Endothelial cell (in vitro differentiated cells): ENCODE measurements at places on chromosomes 2 and 18.
A peak's percentile ranks its signal among the peaks of the same experiment; 100 is the strongest.

DNA sequence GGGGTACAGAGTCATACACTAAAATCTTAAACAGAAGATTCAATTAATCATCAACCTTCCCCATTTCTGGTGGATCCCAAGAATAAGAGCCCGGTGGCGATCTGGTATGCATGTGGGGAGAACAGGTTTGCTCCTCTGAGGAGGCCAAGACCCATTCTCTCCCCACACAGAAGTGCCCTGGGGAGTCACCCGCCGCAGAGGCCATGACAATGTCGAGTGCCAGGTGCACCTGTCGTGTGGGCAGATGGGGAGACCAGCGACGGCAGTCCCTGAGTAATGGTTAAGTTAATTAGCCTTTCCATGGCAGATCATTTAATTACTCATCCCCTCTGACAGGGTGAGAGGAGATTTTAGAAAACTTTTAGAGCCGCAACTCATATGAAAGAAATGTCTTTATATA is 345.0 kb downstream of the NCKAP5 start:
- no peak for DNase-seq

- no peak for DNase-seq
These were observed 704.6 kb downstream of the SATB2 start for GRCh38 chr2:198753101-198753500.

- no peak for DNase-seq
These were observed 1624.2 kb downstream of the LRP1B start for GRCh38 chr2:140506606-140507005.

DNA sequence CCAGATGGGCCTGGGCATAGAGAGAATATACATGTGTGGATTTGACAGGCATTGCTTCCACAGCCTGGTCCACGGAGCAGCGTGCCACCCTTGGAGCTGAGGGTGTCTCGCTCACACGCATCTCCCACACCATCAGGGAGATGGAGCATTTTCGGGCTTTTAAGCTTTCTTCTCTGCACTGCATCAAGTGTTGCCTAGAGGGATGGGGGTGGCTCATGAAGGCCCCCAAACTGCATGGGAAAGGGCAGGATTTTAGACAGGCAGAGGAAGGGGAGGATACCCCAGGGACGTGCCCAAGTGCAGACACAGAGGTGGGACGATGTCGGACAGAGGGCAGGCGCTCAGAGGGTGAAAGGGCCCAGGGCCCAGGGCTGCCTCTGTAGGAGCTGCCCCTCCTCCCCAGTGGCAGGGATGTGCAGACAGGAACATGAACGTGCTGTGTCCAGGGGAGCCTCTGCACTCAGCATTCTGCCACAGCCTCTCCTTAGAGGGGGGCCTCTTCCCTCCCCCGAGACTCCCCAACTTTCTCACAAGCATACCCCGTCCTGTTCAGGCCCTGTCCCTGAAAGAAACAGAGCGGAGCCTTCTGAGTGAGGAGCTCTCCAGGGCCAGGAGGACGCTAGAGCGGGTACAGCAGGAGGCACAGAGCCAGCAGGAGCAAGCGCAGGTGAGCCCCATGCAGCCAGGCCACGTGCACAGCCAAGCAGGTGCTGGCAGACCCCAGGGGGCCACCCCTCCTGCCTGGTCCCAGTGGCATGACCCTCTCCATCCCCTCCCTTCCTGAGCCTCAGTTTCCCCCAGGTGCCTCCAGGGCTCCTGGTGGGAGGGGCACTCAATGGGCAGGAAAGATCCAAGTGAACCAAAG is 42.9 kb upstream of the SNED1 start:
- DNase-seq = no peak

- no peak for DNase-seq
These were observed 66.5 kb downstream of the PXDN start for GRCh38 chr2:1677821-1678165.

DNA sequence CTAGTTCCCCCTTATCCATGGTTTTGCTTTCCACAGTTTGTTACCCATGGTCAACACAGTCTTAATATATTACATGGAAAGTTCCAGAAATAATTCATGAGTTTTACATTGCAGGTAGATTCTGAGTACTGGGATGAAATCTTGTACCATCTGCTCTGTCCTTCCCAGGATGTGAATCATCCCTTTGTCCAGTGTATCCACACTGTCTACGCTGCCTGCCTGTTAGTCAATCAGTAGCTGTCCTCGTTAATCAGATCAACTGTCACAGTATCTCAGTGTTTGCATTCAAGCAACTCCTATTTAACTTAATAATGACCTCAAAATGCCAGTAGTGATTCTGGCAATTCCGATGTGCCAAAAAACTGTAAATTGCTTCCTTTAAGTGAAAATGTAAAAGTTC is 76.3 kb downstream of the DYNC1I2 start:
- no peak for DNase-seq

GRCh38 chr2:40512256-40512655 is 60.4 kb upstream of the SLC8A1 start:
- DNase-seq = no peak

DNA sequence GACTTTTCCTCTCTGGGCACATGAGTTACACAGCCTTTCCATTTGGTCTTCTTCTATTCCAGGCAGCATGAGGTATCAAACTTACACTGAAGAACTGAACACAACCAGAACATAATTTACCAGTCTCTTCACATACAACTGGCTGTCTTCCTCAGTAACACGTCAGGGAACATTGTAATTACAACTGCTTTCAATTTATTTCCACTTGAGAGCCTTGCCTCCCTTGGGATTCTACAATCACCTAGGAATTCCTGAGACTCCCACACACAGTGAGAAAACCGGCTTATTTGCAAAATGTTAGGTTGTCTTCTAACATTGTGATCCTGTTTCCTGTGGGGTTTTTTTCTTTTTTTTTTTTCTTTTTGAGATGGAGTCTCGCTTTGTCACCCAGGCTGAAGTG is 149.9 kb downstream of the TMX3 start:
- no peak for DNase-seq

GRCh38 chr2:167925758-167926157 is 321.6 kb downstream of the STK39 start:
- no peak for DNase-seq

DNA sequence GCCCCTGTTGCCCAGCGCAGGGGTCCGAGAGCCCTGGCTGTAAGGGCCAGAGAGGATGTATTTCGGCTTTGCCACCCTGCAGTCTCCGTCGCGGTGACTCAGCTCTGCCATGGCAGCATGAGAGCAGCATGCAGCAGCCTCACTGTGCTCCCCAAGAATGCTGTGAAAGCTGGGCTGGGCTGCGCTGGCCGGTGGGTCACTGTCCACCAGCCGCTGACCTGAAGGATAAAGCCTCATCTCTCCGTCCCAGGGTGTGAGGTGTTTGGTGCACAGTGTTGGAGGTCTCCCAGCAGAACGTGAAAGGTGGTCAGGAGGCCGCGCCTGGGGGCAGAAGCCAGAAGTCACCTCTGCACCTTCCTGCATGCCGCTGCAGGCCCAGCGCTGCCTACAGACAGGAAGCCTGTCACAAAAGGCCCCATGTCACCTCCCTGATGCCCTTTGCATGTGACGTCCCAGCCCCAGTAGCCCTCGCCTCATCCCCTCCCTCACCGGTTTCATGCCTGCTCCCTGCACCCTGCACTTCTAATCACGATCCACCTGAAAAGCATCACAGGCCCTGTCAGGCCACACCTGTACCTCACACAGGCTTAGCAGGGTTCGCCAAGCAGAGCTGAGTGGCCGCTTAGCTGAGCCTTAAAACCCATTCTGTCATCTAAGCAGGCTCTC is 342.1 kb downstream of the EIPR1 start:
- DNase-seq = no peak

- no peak for DNase-seq
These were observed 4.9 kb downstream of the KLHL30 start for GRCh38 chr2:238143239-238143951.

DNA sequence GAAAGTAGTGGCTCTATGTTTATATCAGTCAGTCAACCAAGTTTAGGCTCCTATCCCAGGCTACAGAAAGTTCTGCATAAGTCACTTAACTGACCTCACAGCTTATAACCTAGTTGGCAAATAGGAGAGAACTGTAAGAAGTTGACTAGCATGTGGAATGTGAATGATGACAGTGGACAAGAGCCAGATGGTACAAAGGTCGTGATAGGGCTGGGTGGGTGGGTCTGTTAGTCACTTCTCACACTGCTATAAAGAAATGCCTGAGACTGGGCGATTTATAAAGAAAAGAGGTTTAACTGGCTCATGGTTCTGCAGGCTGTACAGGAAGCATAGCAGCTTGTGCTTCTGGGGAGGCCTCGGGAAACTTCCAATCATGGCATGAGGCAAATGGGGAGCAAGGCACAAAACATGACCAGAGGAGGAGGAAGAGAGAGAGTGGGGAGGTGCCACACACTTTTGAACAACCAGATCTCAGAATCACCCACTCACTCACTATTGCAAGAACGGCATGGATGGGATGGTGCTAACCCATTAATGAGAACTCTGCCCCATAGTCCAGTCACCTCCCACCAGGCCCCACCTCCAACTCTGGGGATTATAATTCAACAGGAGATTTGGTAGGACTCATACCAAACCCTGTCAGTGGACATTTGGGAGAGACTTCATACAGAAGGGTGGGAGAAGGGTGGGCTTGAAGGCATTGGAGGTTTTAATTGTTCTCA is 68.8 kb downstream of the LTBP1 start:
- no peak for DNase-seq

GRCh38 chr2:74573747-74574562 is 19.4 kb downstream of the DOK1 start:
- no peak for DNase-seq

GRCh38 chr2:164220265-164220664 is 401.0 kb downstream of the GRB14 start:
- no peak for DNase-seq

DNA sequence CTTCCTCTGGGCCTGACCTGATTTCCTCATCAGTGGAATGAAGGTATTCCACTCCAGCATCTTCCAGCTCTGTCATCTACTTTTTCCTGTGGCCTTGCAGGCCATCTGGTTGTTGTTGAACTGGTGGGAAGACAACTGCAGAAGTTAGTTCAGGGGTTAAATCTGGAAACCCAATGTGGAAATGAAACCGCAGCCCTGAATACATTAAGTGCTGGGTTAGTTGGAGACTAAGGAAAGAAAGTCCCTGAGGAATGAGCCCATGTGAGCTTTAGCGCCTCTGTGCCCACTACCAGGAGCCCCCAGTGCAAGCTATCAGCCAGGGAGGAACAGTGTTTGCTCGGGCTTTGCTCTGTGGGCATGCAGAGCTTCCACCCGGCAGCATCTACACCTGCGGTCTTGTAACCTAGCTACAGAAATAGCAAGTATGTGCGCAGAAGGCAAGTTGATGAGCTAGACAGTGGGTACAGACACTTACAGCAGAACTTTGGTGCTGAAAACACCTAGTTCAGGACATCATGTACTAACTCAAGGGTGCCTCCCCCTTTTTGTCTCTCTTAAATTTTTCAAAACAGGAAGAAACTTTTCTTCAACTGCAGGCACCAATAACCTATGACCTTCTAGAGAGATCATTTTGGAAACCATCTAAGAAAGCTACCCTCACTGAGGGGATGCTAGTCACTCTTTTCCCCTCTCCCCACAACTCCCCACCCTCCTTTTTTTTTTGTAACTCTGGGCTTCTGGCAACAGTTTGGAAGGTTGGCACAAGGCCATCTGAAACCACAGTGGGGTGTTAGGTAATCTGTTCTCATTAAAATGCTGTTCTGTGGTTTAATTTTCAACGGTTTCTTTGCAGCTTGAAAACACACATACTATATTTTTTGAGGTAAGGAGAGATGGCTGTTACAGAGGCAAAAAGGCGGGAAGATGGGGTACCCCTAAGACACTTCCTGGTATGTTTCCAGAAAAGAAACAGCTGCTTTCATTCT is 18.3 kb upstream of the CXCR4 start:
- DNase-seq = no peak

GRCh38 chr2:158205215-158205614 is 103.5 kb downstream of the UPP2 start:
- no peak for DNase-seq

GRCh38 chr2:19669559-19669958 is 232.2 kb downstream of the TTC32 start:
- DNase-seq = no peak

DNA sequence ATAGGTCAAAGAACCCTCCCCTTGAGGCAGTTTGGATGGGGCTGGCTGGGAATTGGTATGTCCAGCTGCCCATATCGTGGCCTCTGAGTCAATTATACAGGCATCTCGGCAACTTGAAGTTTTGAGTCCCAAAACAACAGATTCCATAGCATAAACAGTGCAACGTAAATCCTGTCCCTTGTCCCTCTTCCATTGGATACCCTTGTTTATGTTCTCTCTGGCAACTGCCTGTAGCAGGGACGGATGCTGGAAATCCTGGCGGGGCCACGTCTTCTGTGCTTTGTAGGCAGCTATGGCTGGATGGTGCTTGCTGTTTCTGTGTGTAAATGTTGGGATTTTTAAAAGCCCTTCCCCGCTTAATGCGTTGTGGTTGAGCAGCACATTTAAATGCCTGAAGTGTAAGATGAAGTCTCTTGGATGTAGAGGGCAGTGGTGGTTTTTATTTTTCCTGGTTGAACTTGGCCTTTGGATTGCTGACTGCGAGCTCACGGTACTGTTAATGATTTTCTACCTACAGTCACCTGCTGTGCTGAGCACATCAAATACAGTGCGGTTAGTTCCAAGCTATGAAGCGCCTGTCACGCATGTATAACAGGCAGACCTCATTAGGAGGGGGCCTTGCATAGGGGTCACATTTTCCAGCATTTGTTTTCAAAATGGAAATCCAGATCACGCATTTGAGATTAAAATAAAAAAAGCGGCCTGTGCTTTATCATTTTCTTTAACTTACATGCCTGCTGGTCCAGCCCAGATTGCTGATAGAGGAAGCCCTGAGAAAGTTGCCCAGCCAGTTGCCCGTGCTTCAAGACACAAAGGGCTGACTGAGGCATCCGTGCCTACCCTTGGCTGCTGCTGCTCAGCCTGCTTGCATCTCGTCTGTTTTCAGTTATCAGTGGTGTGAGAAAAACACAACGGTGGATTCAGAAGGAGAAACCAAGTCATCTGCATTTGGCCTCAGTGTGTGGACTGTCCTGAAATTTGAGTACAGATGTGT is 84.7 kb downstream of the NEDD4L start:
- no peak for DNase-seq

DNA sequence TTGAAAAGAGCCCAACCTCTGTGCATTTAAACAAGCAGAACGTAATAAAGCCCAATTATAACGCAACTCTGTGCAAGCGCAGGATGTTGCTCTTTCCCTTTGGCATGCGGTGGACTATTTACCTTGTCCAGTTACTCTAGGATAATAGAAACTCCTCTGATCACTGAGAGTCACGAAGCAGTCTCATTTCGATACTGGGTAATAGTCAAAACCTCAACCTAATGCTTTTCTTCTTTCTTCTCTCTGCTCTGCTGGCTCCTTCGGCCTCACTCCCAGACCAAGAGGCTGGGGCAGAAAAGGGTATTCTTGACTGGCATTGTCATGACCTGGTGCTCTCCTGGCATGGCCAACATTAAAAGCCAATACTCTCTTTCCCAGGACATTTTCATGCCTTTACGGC is 89.7 kb upstream of the GCFC2 start:
- DNase-seq = no peak

GRCh38 chr2:71347517-71347916 is 15.9 kb downstream of the ZNF638 start:
- DNase-seq = peak; percentile 20
